Nephron progenitor cell (in vitro differentiated cells): ENCODE measurements at places on chromosomes 12 and 14.

- no peaks in the 10 kb centered on the region for H3K4me1 ChIP-seq
- no peaks in the 10 kb centered on the region for H3K27me3 ChIP-seq
- DNase-seq: no peak
- H3K4me3 ChIP-seq: no peak overlapping the region
Observed at GRCh38 chr14:34845869-34846268, 29.3 kb downstream of the BAZ1A start.

- peaks cover 15% of the 10 kb centered on the region for H3K4me1 ChIP-seq
- peak overlapping the region; percentile 31 for H3K27ac ChIP-seq
- H3K36me3 ChIP-seq: peaks cover 7% of the 10 kb centered on the region
- no peaks in the 10 kb centered on the region for H3K27me3 ChIP-seq
- DNase-seq: no peak
Observed at GRCh38 chr14:61034416-61035120, 53.5 kb downstream of the SLC38A6 start.

DNA sequence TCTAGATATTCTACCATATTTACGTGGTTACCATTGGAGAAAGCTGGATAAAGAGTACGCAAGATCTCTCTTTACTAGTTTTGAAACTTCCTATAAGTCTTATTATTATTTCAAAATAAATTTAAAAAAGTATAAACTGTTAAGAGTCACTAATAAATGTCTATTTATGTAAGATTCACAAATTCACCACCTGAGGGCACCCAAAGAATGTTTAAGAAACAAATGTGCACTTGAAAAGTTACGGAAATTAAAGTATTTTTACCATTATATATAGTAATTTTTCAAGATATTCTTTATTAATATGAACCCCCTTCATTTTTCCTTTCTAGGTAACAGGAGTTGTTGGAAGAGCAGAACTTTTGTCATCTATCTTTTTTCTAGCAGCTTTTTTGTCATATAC lies 11.9 kb downstream of the TMTC3 start:
- DNase-seq: no peak
- peaks cover 19% of the 10 kb centered on the region for H3K36me3 ChIP-seq
- H3K27me3 ChIP-seq: peaks cover 4% of the 10 kb centered on the region
- H3K4me1 ChIP-seq: no peaks in the 10 kb centered on the region
- no peak overlapping the region for H3K4me3 ChIP-seq

- no peak overlapping the region for H3K27ac ChIP-seq
- peaks cover 98% of the 10 kb centered on the region for H3K27me3 ChIP-seq
- no peaks in the 10 kb centered on the region for H3K36me3 ChIP-seq
- peak; percentile 10 for DNase-seq
- peaks cover 33% of the 10 kb centered on the region for H3K4me1 ChIP-seq
- H3K4me3 ChIP-seq: peak overlapping the region; percentile 28
Observed at GRCh38 chr12:106580671-106581508, 1.9 kb upstream of the RFX4 start.

DNA sequence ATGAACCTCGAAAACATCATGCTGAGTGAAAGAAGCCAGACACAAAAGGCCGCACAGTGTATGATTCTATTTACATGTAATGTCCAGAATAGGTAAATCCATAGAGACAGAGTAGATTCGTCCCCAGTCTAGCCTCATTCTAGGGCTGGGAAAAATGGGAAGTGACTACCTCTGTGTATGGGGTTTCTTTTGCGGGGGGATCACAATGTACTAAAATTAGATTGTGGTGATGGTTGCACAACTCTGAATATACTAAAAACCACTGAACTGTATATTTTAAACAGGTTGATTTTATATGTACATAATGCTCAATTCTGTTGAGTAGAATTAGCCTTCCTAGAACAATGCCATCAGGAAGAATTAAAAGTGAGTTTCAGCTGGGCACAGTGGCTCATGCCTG lies 6.3 kb upstream of the RILPL2 start:
- no peak overlapping the region for H3K4me3 ChIP-seq
- H3K27me3 ChIP-seq: peaks cover 9% of the 10 kb centered on the region
- no peaks in the 10 kb centered on the region for H3K36me3 ChIP-seq
- DNase-seq: no peak

DNA sequence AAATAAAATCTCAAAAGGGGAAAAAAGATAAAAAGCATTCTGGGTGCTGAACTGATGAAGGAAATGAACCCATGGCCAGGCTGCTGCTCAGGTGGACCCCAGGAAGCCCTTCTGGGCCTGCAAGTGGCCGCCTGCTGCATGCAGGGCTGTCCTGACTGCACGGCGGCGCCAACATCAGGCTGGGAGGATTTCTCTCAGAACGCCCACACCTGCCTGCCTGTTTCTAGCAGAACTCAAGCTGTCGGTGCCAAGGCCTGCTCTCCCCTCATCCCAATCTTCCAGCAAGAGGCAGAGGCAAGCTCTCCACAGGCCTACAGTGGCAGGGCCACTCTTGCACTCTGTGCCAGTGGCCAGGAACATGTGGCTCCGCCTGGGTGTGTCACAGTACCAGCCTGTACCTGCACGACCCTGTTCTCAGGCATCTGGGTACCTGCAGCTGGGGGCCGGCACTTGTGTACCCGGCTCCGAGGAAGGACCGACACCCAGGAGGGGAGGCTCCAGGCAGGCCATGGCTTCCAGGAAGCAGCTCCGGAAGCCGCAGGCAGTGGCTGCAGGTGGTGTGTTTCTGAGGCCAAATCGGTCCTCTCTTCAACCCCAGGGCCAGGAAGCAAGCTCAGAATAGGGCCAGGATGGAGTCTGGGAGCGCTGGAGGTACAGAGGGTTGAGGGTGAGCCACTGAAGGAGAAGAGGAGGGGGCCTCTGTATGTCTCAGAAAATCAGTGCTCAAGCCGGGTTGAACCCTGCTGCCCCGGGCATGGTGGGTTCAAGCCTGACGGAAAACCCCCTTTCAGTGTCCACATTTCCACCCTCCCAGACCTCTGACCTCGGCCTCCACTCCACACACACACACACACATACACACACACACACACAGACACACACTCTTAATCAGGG lies 2.5 kb upstream of the INF2 start:
- no peaks in the 10 kb centered on the region for H3K27me3 ChIP-seq
- H3K36me3 ChIP-seq: no peaks in the 10 kb centered on the region
- H3K4me3 ChIP-seq: no peak overlapping the region
- no peak overlapping the region for H3K27ac ChIP-seq

DNA sequence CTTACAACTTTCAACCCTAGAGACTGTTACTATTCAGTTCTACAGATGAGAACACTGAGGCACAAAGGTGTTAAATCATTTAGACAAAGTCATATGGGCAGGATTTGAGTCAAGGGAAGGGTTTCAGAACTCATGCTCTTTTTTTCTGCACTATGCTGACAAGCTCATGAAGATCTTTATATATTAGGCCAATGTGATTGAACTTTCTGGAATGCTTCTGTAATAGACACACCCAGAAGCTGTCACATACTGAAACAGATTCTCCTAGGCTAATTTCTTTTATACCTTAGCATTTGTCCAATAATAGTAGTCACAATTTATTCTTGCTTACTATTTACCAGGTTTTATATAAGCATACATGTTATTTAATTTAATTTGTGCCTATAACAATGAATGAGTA lies 164.0 kb downstream of the ALG10B start:
- DNase-seq: no peak
- no peak overlapping the region for H3K27ac ChIP-seq
- peaks cover 3% of the 10 kb centered on the region for H3K4me1 ChIP-seq
- H3K27me3 ChIP-seq: no peaks in the 10 kb centered on the region

GRCh38 chr14:72554401-72554800 lies 339.5 kb downstream of the DPF3 start:
- H3K27me3 ChIP-seq: peaks cover 32% of the 10 kb centered on the region
- H3K36me3 ChIP-seq: no peaks in the 10 kb centered on the region
- no peak for DNase-seq
- H3K4me1 ChIP-seq: peaks cover 14% of the 10 kb centered on the region

- DNase-seq: no peak
- H3K4me3 ChIP-seq: peak overlapping the region; percentile 31
- no peaks in the 10 kb centered on the region for H3K27me3 ChIP-seq
Observed at GRCh38 chr12:57892232-57892972, 45.9 kb upstream of the CTDSP2 start.

GRCh38 chr14:26026384-26026783 lies 571.4 kb downstream of the NOVA1 start:
- H3K27ac ChIP-seq: no peak overlapping the region
- peaks cover 3% of the 10 kb centered on the region for H3K27me3 ChIP-seq
- DNase-seq: no peak
- no peaks in the 10 kb centered on the region for H3K4me1 ChIP-seq
- no peak overlapping the region for H3K4me3 ChIP-seq

DNA sequence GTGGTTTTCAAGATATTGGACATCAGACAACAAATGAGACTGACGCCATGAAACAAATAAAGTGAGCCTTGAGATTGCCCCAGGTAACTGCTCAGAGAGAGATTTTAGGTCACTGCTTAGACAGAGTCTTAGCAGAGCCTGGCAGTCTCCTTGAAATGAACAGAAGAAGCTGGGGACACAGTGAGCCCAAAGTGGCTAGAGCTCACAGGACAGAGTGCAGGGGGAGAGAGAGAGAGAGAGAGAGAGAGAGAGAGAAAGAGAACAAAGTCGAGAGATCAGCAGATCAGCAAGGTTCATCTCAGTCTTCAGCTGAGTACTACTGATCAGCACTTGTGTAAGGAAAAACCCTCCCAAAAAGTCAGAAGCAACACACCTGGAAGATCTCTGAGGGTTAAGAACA lies 147.4 kb downstream of the RMST start:
- H3K36me3 ChIP-seq: peaks cover 17% of the 10 kb centered on the region
- H3K4me1 ChIP-seq: peaks cover 14% of the 10 kb centered on the region
- H3K4me3 ChIP-seq: no peak overlapping the region
- H3K27ac ChIP-seq: peak overlapping the region; percentile 44
- DNase-seq: no peak

DNA sequence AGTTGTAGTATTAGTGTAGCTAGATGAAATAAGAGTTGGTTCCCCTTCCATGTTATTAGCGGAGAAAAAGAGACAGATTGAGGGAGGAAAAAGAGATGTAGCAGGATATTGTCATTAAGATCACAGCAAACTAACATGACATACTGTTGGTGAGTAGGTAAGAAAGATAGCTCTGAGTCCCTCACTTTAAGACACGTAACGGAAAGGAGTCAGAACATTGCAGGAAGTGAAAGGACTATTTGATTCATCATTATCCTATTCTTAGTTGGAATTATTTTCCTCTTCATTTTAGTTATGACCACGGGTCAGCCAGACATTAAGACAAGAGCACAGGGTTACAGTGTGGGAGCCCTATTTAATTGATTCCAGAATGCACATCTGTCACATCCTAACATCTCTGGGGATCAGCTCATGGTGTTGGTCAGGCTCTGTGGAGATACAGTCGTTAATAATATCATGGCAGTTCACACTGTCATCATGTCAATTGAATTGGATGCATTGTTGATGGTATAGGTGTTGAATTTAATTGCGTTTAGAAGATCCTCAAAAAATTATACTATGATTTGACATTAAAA lies 55.0 kb downstream of the TMX1 start:
- peaks cover 2% of the 10 kb centered on the region for H3K27me3 ChIP-seq
- H3K27ac ChIP-seq: no peak overlapping the region
- H3K36me3 ChIP-seq: no peaks in the 10 kb centered on the region
- no peak for DNase-seq
- no peak overlapping the region for H3K4me3 ChIP-seq

GRCh38 chr12:26976687-26977086 lies 37.5 kb downstream of the TM7SF3 start:
- no peak for DNase-seq
- peaks cover 4% of the 10 kb centered on the region for H3K4me1 ChIP-seq
- peaks cover 30% of the 10 kb centered on the region for H3K36me3 ChIP-seq
- no peaks in the 10 kb centered on the region for H3K27me3 ChIP-seq
- H3K4me3 ChIP-seq: no peak overlapping the region
- H3K27ac ChIP-seq: no peak overlapping the region

GRCh38 chr12:45232756-45233372 lies 17.0 kb downstream of the ANO6 start:
- H3K36me3 ChIP-seq: peaks cover 35% of the 10 kb centered on the region
- H3K4me3 ChIP-seq: no peak overlapping the region
- no peak for DNase-seq
- H3K4me1 ChIP-seq: peaks cover 43% of the 10 kb centered on the region

- H3K4me1 ChIP-seq: peaks cover 13% of the 10 kb centered on the region
- H3K4me3 ChIP-seq: no peak overlapping the region
- peaks cover 9% of the 10 kb centered on the region for H3K27me3 ChIP-seq
Observed at GRCh38 chr12:111100554-111100953, 180.2 kb upstream of the MYL2 start.

DNA sequence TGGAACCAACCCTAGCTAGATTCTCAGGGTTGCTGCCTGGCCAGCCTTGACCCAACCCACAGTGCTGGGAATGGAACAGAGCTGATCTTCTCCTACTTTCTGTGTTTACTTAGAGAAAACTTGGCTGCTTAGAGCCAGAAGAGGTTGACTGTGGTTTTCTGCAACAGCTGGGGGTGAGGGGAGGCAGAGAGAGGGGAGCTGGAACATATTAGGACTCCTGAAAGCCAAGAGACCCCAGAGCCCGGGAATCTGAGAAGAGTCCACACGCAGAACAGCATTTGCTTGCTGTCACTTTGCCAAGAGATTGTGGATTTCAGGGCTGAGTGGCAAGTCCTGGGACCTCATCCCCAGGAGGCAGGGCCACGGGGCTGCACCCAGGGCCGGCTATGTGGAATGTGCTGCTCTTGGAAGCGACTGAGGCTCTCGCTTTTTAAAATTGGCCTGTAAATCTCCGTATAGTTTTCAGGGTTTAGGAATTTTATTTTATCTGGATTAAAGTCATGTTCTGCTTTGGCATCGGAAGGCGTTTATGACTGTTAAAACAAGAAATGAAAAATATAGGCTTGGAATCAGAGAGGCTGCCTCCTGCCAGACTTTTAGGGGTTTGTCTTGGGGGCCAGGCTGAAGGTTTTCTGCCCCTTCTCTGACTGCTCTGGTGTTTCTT lies 22.3 kb upstream of the MED13L start:
- no peak overlapping the region for H3K27ac ChIP-seq
- H3K4me3 ChIP-seq: no peak overlapping the region
- DNase-seq: no peak
- H3K27me3 ChIP-seq: peaks cover 14% of the 10 kb centered on the region
